ENCODE measurements at places on chromosomes 12 and 14.

DNA sequence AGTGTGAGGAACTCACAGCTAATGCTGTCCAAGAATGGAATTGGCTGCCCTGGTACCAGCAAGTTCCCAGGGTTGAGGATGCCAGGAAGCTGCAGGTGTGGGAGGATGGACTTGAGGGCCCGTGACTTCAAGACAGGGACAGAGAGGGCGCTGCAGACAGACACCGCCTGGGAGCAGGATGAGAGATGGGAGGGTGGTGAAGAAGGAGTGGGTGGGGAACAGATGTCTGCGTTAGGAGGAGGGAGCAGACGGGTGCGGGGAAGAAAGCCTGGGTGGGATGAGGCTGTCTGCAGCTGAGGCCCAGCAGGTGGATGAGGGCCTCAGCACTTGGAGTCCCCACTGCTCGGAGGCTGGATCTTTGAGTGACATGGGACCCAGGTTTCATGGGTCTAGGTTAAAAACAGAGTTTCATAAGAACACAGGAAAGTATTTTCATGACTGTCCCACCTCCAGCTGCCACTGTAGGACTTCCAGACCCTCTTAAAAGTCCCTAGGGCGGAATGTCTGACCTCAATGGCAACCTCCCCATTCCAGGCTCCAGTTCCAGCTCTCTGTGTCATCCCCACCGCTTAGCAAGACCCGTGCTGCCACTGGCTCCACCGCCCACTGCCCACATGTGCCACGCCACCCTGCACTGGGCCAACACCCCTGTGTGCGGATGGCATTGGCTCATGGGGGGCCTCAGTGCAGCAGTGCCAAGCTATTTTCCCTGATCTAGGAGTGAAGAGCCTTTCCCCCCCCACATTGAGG is 70.3 kb upstream of the SCN8A start:
- no peak for DNase-seq

- peak; percentile 4 for DNase-seq
Observed at GRCh38 chr12:103571286-103571685, 15.8 kb upstream of the STAB2 start.

DNA sequence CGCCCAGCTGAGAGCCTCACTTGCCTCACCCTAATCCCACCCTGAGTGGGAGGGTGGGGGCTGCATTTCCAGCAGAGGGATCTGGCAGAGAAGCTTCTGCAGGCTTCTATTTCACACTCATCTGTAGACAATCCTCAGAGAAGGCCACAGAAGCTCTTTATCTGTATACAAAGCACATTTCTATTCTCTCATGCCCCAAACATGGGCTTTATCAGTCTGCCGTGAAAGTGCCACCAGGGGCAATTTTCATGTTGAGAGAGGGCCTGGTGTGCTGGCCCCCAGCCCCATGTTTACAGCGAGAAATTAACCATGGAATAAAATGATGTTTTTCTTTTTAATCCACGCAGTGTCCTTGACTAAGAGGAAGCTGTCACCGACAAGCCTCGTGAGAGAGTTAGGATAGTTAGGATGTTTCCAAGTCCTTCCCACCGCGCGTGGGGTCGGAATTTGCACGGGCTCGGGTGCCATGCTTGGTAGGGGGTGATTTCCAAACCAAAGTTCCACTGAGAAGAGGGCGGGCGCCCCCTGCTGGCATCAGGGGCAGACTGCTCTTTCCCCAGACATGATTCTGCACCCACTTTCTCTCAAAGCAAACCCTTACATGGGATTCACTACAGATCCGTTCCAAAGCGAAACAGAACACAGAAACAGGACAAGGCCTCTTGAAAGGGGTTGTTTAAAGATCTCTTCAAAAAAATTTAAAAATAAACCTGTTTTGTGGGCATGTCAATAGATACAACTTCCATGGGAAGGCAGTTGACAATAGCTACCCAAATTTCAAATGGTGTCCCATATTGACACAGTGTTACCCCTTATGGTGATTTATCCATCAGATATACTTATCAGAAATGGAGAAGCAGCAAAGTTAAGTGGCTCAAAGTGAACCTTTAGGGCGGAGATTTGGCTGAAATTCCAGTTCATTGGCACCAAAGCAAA is 19.4 kb downstream of the BDKRB1 start:
- peak; percentile 66 for DNase-seq

DNA sequence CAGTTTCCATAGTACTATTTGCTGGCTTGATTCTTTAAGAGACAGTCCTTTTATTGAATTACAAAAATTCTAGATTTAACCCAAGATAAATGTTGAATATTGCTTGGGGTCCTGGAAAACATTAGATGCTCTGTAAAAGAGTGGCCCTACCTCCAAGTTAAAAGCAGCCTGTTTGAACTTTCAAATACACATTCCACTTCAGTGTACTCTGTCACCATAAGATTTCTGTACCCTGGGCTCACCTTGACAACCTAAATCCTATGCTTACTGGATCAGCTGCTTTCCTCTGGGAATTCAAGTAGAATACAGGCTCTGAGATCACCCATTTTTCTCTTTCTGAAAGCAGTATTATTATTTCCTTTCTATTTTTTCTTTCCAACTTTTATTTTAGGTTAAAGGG is 107.7 kb upstream of the DCN start:
- DNase-seq, result no peak

DNA sequence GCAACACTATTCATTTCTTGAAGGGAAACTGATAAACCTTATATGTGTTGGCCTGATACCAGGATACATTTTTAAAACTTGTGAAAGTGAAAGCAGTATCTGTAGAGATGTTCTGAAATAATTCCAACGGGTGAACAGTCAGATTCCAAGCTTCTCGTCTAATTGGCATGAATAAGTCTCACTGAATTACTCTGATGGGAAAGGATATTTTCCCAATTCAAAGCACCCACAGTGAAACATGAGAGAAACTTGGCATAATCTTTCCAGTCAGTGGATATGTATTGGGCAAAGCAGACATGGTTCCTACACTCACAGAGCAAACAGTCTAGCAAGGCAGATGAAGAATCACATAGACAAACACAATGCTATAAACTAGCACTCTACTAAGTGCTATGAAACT is 413.1 kb downstream of the MED13L start:
- no peak for DNase-seq

- peak; percentile 39 for DNase-seq
Observed at GRCh38 chr12:3295646-3296408, 195.2 kb upstream of the PRMT8 start.

DNA sequence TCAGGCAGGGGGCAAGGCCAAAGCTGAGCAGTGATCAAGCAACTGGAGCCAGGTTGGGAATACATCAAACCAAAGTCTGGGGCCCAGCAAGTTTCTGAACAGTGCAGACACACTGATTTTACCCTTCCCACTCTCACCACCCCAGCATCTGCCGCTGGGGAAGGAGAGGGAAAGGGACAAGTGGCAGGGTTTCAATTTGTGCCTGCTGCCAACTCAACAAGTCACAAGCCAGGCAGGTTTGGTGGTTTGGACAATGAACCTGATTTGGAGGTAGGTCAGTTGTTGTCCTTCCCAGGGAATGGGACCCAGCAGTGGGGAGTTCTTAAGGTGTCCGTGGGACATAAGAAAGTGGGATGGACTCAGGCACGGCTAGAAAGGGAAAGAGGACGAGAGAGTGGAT is 151.9 kb upstream of the NOS1 start:
- no peak for DNase-seq

DNA sequence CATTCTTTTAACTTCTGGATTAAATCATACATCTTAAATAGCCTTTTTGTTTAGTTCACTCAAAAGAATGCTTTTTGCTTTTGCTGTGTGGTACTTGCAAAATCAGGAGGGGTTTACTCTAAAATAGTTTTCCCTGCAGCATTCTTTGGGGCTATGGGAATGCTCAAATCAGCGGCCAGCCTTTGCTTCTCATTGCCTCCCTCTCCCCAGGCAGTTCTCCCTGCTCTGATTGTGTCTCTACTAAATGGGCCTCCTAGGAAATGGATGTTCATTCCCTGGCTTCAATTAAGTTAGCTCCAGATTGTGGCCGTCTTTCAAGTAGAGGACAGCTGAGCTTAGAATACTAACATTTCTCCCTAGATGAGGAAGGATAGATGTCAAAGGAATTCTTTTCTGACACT is 4.4 kb downstream of the TULP3 start:
- DNase-seq, result no peak

DNA sequence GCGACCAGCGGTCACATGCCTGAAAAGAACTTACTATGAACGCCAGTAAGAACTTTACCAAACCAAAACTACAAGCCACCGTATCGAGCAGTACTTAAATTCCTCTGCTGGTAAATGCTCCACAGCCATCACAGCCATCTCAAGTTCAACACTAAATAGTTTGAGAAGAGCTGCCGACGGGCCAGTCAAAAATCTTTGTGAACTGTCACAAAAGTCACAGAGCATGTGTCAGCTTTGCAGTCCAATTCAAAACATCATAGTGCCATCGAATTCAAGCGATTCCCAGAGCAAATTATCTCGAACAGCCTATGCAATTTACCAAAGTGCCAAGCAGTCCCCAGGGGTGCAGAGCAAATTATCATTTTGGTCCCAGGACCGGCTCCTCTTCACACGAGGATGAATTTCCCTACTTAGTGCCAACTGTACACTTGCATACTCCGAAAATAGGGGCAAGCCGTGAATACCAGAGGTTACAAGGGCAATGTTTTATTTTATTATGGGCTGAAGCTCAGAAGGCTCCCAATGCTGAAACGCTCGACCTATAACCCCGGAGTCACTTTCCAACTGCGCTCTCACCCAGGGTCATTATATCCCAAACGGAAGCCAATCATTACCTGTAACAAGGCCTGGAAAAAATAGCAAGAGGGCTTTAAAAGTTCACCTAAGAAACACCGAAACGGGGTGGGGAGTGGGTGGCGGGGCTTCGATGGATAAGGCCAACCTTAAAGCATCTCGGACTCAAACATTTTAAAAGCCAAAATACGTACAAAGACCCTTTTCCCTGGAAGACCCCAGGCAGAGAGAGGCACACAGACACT is 1.1 kb downstream of the LRP6 start:
- peak; percentile 60 for DNase-seq

- DNase-seq, result no peak
Observed at GRCh38 chr14:48456051-48456450, 780.6 kb upstream of the MDGA2 start.

GRCh38 chr12:124722878-124723277 is 140.8 kb downstream of the SCARB1 start:
- no peak for DNase-seq

- DNase-seq, result no peak
Observed at GRCh38 chr14:101008631-101009336, 105.3 kb upstream of the RTL1 start.

- DNase-seq, result no peak
Observed at GRCh38 chr14:32090686-32091085, 13.6 kb downstream of the ARHGAP5 start.
